ENCODE measurements at places on chromosomes 7 and 10.

GRCh38 chr7:108408296-108408991 is 47.8 kb downstream of the NRCAM start:
- no peak for DNase-seq

DNA sequence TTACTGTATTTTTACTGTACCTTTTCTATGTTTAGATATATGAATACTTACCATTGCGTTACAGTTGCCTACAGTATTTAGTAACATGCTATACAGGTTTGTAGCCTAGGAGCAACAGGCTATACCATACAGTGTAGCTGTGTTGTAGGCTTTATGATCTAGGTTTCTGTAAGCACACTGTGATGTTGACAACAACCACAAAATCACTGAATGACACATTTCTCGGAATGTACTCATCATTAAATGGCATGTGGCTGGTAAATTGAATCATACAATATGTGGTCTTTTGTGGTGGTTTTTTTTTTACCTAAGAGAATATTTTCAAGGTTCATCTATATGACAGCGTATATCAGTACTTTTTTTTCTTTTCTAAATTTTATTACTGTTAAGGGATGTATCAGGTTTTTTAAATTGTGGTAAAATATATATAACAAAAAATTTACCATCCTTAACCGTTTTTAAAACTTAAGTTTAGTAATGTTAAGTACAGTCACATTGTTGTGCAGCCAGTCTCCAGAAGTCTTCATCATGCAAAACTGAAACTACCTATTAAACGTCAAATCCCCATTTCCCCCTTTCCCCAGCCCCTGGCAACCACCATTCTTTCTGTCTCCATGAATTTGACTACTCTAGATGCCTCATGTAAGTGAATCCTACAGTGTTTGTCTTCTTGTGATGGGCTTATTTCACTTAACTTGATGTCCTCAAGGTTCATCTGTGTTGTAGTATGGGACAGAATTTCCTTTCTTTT is 21.5 kb downstream of the BTAF1 start:
- DNase-seq: no peak

GRCh38 chr7:6026820-6027311 is 4.3 kb upstream of the ANKRD61 start:
- DNase-seq: peak; percentile 61

- no peak for DNase-seq
These were observed 140.5 kb downstream of the PTPRN2 start for GRCh38 chr7:158447151-158447505.

DNA sequence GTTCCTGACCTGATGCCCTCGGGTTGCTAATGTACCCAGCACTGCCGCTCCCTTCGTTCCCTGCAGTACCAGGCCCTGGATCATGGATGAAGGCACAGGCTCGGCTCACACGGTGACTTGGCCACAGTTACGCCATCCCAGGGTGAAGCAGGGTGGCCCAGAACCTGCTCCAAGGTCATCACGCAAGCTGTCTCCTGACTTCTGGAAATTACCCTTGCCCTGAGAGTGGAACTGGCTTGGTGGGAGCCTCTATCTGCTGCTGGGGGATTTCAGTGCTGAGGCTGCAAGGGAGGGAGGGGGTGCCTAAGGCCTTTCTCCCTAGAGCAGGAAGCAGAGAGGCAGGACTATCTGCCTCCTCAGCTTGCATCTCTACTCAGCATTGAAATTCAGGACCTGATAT is 36.6 kb downstream of the FIGNL1 start:
- DNase-seq: no peak

GRCh38 chr7:141875453-141875852 is 34.2 kb upstream of the PRSS37 start:
- no peak for DNase-seq

DNA sequence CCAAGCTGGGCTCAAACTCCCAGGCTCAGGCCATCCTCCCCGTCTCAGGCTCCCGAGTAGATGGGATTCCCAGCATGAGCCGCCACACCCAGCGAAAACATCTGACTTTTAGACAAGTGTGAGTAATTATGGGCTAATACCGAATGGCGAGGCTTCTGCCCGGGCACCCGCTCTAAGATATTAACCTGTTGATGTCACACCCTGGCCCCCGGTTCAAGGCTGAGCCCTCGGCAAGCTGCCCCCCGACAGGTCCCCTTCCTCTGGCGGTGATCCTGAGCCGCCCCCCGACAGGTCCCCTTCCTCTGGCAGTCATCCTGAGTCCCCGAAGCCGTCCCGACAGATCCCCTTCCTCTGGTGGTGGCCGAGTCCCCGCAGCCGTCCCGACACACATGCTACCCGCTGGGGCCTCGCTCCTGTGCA is 5.2 kb downstream of the PSMG3 start:
- no peak for DNase-seq

DNA sequence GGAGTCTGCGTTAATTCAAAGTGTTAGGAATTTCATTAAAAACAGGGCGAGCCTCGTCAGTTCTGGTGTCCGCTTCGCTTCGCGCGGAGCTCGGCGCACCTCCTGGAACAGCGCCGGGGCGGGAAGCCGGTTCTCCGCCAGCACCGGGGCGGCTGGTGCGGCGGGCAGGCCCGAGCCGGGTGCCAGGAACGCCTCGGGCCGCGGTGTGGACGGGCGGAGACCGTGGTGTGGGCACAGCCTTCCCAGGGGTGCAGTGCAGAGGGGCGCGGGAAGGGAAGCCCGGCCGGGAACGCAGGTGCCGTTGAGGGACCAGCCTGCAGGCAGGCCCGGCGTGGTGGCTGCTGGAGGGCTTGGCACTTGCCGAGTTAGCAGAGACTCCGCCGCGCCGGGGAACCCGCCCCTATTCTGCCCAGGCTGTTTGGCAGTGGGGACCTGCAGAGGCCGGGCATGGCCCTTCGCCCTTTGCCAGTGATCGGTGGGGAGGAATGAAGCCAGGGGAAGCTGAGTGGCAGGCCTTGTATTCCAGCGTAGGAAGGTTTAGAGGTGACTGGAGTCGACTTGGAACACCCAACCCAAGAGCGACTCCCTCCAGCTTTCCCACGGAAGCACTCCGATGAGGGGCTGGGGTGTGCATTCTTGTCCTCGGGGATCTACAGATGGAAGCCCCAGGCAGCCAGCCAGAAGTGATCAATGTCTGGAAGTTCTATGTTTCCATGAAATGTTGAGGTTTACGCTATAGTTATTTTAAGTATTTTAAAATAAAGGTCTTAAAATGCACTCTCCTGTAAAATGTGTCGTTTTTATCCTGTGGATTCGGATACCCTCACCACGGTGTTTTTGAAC is 945 bp upstream of the RHEB start:
- peak; percentile 64 for DNase-seq

GRCh38 chr10:80730522-80730921 is 192.8 kb downstream of the SH2D4B start:
- no peak for DNase-seq

- no peak for DNase-seq
These were observed 127.3 kb upstream of the HABP2 start for GRCh38 chr10:113425541-113425951.

- DNase-seq: no peak
These were observed 12.9 kb upstream of the PBLD start for GRCh38 chr10:68345621-68346020.

DNA sequence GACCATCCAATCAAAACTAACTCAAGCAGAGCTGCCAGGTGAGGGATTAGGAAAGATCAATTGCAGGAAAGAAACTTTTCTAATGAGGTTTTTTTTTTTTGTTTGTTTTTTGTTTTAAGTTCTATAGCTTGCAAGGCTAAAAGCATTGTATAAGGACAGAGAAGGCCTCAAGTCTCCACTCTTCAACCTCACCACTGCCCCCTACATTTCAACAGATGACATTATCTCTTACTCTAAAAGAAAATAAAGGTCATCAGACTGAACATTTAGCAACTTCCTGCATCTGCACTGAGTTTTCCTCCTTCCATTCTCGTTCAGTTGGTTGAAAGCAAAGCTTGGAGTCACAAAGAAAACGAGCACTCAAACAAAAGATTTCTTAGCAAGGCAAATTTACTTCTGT is 45.2 kb upstream of the EXOC4 start:
- no peak for DNase-seq

DNA sequence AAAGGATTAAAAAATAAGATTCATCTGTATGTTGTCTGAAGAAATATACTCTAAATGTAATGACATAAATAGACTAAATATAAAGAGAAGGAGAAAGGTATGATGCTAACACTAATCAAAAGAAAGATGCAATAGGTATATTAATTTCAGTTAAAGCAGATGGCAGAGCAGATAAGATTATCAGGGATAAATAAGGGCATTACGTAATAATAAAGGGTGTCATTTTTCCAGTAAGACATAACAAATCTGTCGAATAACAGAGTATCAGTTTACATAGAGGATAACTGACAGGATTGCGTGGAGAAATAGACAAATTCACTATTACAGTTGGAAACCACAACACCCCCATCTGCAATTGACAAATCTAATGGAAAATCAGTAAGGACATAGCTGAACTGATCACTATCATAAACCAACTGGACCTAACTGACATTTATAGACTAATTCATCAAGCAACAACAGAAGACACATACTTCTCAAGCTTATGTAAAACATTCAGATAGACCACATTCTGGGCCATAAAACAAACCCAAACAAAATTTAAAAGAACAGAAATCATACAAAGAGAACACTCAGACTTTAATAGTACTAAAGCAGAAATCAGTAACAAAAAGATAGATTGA is 384.1 kb upstream of the COBL start:
- no peak for DNase-seq

DNA sequence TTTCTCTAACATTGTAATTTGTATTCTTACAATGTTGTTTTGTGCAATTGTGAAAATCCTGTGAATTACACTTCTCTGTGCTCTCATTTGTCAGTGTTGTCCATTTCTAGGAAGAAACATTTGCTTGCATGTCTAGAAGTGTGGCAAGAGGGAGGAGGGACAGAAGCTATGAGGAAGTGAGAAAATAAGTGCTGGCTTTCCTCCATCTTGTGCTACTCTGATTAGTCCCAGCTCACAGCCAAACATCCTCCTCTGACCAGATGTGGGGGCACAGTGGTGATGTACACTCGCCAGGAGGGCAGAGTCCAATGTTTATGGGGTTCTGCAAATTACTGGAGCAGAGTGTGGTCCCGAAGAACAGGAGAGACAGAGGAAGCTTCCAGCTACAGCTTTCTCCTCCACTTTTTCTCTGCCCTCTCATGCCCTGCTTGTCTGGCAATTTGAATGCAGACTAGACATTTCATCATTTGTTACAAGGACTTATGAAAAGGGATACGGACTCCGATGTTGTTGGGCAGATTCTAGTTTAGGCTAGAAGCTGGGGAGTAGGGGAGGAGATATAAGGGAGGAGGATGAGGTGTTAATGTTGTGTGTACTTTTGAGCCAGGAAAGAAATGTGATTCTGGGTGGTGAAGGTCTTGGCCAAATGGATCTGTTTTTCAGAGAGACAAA is 131.0 kb upstream of the C1GALT1 start:
- DNase-seq: no peak

GRCh38 chr7:131753620-131754222 is 197.3 kb upstream of the PODXL start:
- no peak for DNase-seq

DNA sequence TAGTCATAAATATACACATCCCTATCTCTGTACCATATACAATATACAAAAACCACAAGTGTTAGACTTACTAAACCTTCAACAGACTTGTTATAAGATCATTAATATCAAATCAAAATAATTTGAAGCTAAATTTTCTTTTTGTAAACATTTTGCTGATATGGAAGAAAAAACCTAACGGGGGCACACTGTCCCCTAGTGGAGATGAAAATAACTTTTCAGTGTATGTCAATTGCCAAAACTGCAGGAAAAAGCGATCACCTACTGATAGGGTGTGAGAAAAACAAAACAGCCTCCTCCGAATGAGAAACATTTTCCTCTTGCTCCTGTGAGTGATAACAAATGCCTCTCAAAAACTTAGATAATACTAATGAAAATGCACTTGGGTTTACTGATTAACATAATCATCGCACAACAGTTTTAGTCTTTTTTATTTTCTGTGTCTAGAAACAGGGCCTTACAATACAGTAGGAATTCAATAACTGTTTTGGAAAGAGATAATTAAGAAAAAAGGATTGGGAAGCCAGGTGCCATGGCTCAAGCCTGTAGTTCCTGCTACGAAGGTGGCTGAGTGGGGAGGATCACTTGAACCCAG is 322.7 kb downstream of the CRPPA start:
- DNase-seq: peak; percentile 23

DNA sequence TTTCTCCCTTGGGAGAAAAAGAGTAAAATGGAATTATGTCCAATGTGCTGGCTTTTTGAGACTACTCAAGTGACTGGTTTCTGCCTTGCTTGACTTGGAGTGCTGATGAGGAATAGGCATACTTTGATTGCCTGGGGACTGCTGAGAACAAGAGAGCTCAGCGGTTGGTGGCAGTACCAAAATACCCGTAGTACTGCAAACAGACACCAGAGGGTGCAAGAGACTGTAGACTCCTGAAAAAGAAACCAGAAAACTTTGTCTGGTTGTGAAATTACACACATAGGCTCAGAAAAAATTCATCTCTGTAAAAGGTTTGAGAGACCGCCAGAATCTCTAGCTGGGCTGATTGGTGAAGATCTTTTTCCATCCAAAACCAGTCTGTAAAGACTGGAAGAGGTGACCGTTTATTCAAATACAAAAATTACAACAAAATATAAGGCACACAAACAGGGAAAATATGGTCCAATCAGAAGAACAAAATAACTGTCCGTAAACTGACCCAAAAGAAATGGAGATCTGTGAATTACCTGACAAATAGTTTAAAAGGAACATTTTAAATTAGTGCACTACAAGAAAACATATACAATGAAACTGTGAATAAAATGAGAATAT is 18.5 kb downstream of the BICC1 start:
- peak; percentile 80 for DNase-seq

DNA sequence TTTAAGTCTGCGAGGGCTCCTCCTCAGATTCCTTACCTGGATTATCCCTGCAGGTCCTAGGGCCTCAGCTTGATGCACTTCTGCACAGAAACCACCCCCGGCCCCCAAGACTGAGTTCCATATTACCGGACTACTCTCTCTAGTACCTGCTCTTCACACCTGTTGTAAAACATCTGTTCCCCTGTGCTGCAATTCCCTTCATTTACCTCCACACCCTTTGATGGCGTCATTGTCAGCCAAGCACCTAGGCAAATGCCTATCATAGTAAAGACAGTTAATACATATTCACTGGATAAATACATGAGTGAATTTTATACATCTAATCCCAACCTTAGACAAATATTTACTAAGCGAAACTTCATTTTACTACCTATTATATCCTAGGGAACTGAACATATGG is 275.5 kb downstream of the PLXDC2 start:
- no peak for DNase-seq

DNA sequence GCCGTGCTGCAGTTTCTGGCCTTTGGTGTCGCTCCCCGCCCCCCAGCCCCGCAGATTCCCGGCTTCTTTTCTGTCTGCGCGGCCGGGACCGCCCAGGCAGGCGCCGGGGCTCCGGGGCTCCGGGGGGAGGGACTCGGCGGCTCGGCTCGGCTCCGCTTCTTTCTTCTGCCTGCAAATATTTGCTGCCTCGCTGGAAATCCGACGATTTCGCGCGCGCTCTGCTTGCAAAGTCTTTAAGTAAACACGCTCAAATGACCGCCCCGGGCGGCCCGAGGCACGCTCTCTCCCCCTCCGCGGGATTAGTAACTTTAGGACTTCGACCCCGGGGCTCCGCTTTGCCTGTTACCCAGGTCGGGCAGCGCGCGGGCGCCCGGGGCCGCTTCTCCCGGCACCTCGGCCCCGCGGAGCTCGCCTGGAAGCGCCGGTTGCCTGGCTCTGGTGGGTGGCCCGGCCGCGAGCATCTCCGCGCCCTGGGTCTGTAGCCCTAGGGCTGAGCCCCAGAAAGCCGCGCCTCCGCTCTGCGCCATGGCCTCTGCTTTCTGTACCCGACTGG is 3.9 kb upstream of the GATA3 start:
- no peak for DNase-seq

All from common myeloid progenitor, CD34-positive (primary cell).